ENCODE measurements at places on chromosomes 7 and 10.

DNA sequence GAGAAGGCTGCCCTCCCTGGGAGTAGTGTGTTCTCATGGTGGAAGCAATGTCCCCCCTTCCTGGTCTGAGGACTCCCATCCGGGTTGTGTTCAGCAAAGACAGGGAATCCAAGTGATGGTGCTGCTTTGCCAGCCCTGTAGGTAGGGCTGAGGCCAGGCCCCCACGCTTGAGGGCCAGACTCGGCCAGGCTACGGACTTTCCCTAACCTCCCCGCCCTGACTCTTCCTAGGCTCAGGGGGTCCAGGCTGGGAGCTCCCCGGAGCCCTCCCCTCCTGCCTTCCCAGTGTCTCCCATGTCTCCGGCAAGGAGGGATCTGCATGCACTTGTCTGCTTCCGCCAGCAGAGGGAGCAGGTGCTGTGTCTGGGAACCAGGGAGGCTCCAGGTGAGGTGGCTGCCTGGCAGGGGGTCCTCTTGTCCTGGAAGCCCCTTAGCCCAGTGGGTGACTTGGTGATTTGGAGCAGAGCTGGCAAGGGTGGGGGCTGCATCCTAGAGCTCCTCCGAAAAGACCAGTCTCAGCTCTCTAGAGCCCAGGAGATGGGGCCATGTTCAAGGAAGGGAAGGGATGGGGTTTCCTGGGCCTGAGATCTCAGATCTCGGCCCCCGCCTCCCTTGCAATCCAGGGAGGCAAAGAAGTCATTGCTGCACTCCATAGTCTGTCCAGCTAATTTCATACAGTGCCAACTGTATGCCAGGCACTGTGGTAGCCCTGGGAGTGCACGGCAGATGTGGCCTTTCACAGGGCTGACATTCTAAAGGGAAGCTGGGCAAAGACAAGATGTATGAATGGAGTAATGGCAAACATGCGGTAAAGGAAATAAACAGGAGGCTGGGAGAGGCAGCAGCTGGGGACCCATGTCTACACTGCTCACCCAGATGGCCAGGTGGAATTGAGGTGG, 20.3 kb upstream of the SFRP5 start:
- DNase-seq, result peak; percentile 70

DNA sequence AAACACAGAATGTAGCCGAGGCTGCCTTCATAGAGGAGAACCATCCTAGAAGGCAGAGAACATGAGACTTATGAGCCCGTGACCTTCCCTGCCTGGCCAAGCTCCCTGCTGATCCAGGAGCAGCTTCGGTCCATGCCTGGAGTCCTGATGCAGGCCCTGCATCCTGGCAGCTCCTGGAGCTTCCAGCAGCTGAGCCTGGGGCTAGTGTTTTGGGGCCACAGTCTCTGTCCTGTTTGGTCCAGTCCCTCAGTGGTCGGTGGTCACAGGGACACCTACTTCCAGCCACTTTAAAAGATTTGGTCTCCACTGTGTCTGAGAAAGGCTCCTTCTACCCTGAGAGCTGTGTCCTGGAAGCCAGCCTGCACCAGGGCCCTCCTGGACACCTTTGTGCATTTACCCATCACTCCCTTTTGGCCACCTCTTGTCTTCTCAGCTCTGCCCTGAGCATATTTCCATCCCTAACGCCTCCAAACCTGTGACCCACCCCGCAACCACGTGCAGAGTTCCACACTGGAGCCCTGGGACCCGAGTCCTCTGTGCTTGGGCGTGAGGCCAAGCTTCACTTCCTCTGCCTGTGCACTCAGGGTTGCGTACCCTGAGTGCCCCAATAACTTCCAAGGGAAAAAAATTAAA, 315.2 kb upstream of the ZNF32 start:
- no peak for DNase-seq

DNA sequence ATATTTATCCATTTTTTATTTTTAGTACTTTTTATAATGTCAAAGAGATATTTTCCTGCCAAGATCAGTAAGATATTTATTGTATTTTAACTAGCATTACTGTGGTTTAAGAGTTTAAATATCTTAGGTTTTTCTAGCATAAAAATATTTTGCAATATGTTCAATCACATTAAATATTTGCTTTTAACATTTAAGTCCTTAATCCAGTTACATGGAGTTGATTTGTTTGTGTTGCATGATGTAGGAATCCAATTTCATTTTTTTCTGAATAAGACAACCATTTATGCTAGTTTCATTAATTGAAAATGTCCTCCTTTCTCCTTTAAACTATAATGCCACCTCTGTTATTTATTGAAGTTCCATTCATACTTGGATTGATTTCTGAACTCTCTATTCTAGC, 41.8 kb downstream of the CAV1 start:
- no peak for DNase-seq

DNA sequence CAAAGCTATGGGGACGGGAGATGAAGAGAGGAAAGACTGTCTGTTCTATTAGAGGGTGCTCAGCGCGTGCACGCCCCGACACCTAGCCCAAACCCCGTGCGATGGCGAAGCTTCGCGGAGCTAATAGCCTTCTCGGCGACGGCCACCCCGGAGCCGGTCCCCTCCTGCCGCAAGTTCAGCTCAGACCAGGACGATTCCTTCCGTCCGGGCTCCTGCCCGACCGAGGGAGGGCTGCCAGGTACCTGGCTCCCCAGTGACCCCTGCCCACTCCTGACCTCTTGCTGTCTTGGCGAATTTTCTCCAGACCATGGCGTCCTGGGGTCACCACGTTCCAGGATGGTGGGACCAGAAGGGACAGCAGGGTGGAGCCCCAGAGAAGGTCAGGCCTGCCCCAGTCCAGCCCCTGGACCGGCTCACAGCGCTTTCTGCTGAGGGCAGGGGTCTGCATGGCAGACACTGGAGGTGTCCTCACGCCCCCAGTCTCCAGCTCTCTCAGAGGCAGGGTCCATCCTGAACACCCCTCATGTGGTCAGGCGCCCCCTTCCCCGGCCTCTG, 36.7 kb downstream of the UNCX start:
- no peak for DNase-seq

DNA sequence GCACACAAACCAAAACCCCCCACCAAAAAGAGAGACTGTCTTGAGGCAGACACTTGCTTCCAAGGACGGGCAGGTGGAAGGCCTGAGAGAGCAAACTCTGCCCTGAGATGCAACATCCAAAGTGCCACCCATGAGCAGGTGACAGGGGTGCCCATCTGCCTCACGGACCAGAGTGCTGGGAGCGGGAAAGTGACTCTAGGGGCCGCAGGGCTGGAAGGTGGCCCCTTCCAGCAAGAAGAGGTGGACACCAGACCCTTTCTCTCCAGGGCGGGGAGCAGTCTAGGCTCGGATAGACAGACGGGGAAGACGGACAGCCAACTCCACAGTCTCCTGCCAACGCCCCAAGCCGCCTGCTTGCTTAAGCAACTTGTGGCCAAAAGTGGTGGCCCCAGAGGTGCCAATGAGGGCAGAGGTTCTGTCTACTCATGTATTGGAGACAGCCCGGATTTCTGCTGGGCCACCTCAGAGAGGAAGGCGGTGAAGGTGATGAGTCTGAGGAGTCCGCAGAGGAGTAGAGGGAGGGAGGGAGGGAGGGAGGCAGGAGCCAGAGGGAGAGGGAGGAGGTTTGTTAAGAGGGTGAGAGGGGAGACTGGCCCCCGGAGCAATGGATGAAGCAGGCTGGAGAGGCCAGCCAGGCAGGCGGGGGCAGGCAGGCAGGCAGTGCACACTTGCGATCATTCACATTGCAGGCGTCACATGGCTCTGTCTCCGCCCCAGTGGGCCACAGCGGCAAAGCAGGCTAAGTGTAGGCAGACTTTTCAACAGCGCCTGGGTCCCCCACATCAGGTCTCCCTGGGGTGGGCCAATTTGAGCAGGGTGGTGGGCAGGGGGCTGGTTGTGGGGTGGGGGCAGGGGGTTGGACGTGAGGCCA, 65.6 kb downstream of the SLC29A4 start:
- DNase-seq, result no peak

DNA sequence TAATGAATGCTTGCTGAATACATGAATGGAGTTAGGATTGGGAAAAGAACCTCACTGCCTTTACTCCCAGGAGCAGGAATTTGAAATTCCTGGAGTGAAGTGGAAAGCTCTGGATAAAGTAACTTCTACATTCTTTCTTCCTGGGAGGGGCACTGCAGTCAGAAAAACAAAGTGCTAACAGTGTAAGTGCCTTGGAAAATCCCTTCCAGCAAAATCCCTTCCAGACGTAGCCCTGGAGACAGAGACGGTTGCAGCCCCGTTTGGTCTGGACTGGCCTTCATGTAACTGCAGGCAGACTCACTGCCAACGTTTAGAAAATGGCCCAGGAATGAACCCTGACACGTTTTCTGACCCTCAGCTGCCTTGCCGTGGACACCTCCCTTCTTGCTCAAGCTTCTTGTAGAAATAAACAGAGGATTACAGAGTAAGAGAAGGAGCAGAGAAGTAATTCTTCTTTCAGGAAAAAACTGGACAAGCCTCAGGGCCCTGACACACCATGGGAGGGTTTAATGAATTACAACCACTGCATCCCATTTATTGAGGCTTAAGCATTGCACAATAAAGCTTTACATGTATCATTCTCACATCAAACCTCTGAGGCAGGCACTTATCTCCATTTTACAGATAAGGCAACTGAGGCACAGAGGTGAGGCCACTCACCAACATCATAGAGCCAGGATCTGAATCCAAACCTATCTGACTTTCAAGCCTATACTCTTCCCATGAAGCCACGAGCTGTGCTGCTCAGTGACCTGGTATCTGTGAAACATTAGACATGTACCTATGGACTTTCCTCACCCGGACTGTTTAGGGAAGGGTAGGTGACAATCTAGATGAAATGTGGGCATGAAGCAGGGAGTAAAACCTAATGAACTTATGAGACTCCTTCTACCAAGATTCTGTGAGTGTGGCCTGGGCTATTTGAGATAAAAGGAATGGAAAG, 7.8 kb downstream of the ITPRIP start:
- peak; percentile 43 for DNase-seq

DNA sequence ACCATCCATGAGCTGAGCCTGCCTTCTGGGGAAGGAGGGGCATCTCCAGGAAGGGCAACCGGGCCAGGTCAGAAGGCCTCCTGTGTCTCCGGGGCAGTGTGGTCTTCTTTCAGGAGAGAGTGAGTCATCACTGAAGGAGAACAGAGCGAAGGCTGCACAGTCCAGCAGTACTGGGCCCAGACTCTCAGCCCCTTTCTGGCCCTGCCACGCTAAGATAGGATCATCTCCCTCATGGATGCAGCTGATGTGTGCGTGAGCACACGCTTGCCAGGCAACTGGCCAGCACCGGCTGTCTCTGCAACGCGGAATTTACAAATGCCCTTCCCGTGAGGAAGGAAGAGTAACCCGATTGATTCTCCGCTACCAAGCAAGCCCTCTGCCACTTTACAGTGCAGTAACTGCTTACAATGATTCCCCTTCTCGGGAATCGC, 328.2 kb downstream of the TNS3 start:
- DNase-seq, result peak; percentile 84

DNA sequence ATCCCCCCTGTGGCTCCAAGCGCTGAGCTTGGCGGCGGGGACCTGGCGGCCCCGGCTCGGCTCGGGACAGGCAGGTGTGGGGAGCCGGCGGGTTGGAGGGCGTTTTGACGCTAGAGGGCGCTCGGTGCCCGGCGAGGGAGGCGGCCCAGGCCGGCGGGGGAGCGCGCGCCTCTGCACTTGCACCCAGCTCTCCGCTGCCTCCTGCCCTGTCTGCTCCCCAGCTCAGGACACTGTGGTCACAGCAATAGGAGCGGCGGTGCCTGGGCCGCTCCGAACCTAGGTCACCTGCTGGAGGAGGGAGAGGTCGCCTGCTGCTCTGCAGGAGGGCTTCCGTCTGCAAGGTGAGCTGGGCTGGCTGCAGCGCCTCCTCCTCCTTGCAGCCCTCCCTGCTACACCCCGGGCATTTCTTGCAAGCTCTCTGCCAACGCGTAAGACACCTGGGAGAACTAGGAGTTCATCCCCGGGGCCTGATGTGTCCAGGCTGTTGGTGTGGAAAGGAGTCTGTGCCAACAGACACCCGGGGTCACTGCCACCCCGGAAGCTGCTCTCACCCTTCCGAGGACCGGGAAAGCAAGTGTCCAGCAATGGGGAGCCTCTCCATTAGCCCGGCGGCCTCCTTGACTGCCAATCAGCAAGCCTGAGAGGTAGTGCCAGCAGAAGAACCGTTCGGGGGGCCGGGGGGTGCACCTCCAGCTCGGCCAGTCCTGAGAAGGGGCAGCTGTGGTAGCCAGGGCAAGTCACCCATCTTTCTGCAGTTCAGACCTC, 620.4 kb downstream of the GALNT17 start:
- DNase-seq, result peak; percentile 8

DNA sequence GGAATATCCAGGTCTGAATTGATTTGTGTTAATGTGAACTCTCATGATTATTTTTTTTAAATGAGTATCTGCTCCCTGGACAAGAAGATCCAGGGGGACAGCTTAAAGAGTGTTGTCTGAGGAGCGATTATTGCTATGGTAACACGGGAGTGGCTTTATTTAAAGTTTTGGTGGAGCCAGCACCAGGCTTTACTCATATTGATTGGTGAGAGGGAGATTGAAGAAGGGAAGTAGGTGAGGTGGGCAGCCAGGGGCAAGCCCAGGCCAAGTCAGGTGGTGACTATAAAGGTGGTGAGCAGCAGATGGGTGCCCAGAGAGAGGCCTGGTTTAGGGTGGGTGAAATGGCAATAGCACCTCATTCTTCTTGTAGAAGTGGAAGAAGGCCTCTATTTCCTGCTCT, 10.2 kb upstream of the AGR2 start:
- no peak for DNase-seq

All from ACHN (cell line).